ENCODE measurements at places on chromosomes 2 and 18.

- DNase-seq, result no peak
These were observed 234.9 kb downstream of the BCL11A start for GRCh38 chr2:60318544-60318943.

- no peak for DNase-seq
These were observed 211.6 kb upstream of the MMADHC start for GRCh38 chr2:149799013-149799705.

DNA sequence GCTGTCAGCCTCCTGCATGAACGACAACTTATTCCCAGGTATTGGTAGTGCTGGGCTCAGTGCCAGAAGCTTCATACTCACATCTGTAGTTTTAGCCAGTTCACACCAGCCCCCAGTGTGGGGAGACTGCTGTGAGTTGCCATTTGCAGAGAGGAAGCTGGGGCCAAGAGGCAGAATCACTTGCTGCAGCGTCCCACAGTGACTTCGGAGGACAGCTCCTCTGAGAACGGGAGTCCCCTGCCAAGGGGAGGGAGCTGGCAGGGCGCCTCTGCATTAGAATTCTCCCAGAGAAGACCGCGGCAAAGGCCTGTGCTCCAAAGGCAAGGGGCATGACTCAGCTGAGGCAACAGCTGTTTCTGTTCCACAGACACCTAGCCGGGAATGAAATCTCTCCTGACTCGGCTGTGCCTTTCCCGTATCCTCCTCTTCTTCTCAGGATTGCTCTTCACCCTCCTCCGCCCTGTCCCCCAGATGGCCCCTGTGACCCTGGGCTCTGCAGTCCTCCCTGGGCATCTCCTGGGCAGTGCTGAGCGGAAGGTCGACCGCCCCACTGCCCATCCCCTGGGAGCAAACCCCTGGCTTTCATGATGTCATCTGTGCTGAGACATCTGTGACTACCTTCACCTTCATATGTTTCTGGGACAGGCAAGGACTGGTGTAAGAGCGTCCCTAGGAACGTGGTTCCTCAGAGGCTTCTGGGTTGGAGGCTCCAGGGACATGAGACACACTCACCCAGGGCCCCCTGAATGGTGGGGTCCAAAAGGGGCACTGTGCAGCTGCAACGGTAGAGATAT is 18.0 kb downstream of the MAL start:
- peak; percentile 74 for DNase-seq

DNA sequence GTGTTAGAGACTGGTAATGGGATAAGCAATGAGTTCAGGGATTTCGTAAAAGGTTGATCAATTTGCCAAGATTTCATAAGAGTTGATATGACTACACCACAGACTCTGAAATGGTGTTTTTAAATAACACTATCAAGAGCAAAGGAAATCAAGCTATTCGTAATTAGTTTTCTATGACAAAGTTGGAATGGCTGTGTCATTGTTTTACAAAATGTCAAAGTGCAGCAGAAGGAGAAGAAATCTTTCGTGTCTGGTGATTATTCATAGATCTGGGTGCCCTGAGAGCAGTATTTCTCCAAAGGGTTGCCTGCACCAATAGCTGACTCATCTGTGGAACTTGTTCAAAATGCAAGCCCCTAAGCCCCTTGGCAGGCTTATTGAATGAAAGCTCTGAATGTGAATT is 70.1 kb downstream of the NABP1 start:
- no peak for DNase-seq

DNA sequence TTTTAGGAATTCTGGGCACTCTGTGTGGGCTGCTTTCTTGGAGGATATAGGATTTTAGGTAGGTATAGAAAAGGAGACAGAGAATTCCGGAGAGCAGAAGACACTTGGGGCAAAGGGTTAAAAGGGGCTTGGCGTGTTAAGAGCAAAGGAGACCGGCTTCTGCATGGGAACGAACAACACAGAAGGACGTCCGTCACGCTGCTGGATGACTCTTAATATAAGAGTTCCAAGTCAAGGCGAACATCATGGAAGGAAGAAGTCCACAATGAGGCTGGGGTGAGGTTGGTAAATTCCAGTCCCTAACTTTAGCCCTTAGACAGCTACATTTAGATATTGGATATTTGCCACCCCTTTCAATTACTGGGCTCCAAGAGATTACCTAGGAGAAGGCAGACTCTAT is 15.9 kb upstream of the SLC20A1 start:
- DNase-seq, result no peak

GRCh38 chr2:115299199-115299598 is 856.8 kb downstream of the DPP10 start:
- DNase-seq, result no peak

GRCh38 chr2:162295009-162295408 is 23.5 kb downstream of the IFIH1 start:
- no peak for DNase-seq

DNA sequence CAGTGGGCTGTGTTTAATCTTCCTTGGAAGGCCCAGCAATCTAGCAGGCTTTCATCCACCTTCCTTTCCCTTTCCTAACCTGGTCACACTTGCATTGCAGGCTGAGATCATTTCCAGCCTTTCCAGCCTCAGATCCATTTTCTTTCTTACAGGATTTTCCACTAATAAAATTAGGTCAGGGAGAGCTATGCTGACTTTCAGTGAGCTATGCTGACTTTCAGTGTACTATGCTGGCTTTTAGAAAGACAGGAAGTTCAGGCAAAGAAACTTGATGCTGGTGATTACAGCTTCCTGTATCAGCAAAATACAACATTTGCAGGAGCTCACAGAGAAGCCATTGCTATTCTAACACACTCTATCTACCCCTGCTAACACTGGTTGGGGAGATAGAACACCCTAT is 735.0 kb downstream of the CCDC85A start:
- DNase-seq, result peak; percentile 1

GRCh38 chr2:120016800-120017199 is 3.9 kb downstream of the EPB41L5 start:
- no peak for DNase-seq

- no peak for DNase-seq
These were observed 74.0 kb downstream of the SUMO1 start for GRCh38 chr2:202164411-202164810.
